Astrocyte (in vitro differentiated cells and primary cell): ENCODE measurements at places on chromosomes 5 and 9.

- no peak for DNase-seq
Measured at GRCh38 chr9:71490810-71491209, 277.5 kb downstream of the CEMIP2 start.

DNA sequence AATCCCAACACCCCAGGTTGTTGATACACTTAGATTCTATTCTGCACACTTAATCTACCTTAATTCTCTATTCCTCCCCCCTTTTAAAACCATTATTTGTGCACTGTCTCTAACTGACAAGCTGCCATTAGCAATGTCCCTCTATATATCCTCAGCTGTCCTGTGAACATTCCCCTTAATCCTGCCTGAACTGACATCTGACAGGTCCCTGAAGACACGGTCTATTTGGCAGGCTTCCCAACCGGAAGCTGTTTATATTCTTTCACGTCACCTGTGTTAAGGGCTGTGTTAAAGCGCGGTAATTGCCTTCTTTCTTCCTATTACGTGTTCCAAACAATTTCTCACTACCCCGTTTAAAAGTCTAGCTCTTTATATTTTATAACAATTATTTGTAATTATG lies 277.3 kb downstream of the CDH9 start:
- no peak for DNase-seq

DNA sequence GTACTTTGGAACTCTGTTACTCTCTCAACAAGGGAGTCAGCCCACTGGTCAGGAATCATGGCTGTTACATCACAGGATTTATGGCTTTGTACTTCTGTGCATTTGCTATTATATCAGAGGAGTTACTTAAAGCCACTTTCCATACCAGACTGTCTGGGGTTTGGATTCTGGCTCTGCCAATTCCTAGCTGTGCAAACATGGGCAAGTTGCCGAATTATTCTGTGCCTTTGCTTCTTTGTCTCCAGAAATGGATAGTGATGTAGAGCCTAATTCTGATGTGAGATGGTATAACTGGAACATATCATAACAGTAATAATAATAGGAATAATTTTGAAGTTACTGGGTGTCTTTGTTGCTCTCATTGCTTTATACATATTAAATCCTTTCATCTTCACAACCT lies 1047.3 kb upstream of the SEMA6A start:
- DNase-seq, result no peak

DNA sequence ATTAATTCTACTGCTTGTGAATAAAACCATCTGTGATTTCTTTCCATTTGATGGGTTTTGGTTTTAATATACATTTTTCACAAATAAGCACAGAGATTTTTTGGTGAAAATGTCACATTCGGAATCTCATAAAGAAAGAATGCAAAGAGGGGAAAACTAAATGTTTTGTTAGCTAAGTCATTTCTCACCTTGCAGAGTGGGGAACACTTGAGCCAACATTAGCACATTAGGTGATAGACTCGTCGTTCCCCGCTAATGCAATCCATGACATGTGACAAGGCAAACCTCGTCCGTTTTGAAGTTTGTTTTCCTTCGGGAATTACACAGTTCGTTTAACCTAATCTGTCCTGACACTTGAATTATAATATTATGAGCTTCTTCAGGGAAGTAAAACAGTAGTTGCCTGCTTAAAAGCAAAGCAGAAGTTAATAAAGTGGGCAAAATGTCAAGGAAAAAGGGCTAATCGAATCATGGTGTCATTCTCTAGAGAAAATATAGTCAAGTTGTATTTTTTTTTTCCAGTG lies 95.8 kb upstream of the LMX1B start:
- DNase-seq, result no peak

GRCh38 chr5:178991190-178992145 lies 3.7 kb downstream of the GRM6 start:
- no peak for DNase-seq

- no peak for DNase-seq
Measured at GRCh38 chr9:122127396-122127798, 32.2 kb downstream of the NDUFA8 start.

DNA sequence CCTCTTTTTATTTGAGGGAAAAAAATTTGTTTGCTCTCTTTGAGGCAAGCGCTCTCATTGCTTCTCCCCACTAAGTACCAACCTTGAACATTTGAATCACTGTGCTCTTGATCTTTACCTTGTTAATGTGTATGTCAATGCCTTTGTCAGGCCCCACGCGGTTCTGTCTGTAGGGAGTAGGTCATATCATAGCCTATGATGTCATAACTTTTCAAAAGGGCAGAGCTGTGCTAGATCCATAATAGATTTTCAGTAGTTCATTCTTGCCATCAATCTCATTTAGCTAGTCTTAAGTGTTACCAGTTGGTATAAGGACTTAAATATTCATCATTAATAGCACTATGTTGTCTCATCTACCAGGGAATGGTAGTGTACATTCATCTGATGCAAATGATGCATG lies 56.6 kb downstream of the MAST4 start:
- DNase-seq, result no peak

DNA sequence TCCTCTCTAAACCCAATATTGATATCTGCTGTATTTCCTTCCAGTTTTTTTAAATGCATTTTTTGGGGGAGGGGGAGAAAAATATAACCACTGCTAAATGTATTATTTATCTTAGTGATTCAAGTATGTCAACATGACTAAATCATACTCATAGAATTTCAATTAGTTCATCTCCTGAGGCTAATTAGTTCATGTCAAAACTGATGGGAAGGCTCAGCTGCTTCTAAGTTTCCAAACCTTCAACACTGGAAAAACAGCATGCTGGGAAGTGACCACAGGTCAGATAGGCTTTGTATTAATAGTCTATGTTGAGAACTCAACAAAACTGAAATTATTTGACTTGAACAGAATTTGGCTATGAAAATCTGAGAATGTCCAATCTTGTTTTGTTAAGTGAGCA lies 118.7 kb downstream of the TTLL11 start:
- no peak for DNase-seq

DNA sequence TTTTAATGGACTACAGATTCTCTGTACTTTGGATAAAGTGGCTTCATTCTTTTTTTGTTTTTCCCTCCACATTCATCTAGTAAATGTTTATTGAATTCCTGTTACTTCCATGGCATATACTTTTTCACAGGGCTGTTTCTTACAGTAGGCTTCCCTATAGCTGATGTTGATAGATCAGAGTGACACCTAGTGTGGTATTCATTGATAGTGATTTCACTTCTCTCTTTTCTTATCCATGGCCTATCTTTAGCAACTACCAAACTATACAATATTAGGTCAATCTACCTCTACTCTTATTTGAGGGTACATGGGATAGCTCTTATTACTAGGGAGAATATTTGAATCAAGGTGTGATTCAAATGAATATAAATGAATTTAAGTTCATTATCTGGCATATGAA lies 35.8 kb downstream of the FSD1L start:
- DNase-seq, result no peak

GRCh38 chr5:153964880-153965645 lies 73.6 kb downstream of the FAM114A2 start:
- DNase-seq, result no peak

DNA sequence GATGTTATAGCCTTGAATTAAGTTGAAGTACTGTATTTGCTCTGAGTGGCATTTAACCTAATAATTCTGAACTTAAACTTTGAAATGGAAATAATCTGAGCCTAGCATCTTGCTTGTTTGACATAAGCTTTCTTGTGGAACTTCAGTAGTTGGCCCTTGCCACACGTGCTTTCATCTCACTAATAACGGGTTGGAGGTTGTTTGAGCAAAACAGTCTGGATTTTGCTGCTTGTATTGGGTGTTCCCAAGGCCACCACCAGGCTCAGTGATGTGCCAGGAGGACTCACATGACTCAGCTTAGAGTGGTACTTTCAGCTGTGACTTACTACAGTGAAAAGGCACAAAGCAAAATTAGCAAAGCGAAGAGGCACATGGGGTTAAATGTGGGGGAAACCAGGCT lies 35.7 kb downstream of the SECISBP2 start:
- no peak for DNase-seq

GRCh38 chr9:37775216-37775919 lies 9.5 kb downstream of the EXOSC3 start:
- DNase-seq, result no peak
